ENCODE measurements at places on chromosomes 3 and 15.

- no peak for DNase-seq
These were observed 102.5 kb upstream of the COL6A5 start for GRCh38 chr3:130242850-130243569.

DNA sequence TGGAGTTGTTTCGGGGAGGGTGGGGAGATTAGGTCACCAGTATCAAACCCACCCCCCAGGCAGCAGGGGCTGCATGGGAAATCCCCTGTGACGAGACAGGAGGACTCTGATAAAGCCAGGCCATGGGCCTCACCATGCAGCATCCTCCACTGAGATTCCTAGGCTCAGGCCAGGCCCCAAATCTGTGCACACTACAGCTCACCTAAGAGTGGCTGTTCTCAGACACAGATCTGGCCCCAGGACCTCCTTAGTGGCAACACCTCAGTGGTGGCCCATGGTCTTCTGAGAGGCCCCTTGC, 29.0 kb downstream of the PXYLP1 start:
- no peak for DNase-seq

DNA sequence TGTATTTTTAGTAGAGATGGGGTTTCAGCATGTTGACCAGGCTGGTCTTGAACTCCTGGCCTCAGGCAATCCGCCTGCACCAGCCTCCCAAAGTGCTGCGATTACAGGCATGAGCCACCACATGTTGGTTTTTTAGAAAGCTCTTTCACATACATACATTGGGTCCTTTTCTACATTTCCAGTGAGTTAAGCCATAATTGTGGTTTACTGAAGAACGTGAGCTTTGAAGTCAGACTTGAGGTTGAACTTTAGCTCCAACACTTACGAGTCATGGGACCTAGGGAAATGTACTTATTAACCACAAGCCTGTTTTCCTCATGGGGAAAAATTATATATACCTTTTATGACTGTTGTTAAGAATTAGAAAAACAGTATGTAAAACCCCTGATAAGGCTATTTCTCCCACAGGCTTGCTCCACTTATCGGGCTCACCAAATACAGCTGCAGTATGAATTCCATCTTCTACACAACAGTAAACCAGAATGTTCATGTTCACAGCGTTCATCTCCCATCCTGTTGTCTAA, 39.0 kb downstream of the GPR160 start:
- DNase-seq, result no peak

GRCh38 chr15:52217186-52217585, 26.0 kb upstream of the GNB5 start:
- no peak for DNase-seq
